Stimulated activated CD8-positive, alpha-beta memory T cell treated with anti-CD3 and anti-CD28 coated beads, Interleukin-4, amount 100 ng/mL, for 48 hours (primary cell): ENCODE measurements at places on chromosomes 5 and 9.

DNA sequence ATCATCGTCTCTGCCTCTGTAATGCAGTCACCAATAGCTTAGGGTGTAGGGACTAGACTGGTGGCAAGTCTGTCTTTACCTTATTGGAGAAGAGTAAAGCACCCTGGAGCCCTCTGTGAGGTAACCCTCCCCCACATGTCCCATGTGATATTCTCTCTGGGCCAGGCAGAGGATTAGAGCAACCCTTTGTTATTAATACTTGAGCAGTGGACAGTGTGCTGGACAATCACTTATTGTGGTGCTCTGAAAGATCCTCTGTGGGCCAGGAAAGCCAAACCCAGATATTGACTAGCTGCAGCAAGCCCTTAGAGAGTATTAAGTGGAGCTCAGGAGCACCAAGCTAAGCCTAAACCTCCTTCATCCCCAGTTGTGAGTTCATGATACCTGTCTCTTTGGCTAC is 139.7 kb upstream of the RUSC2 start:
- DNase-seq, result no peak

DNA sequence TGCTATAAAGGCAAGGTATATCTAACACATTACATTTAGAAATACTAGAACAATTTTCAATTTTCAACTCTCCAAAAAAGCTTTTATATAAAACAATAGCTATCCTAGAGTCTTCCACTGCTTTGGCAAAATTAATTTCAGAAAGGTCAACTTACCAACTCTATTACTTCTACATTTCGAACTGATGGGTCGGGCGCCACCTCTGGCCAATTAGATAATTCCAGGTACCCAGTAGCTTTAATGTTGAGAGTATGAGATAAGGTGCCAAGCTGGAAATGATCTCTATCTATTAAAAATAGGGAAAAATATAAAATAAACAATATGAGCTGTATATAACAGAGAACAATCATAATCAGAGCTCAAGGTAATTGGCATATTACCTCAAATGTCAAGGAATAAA is 166.6 kb downstream of the AP3B1 start:
- DNase-seq, result no peak

DNA sequence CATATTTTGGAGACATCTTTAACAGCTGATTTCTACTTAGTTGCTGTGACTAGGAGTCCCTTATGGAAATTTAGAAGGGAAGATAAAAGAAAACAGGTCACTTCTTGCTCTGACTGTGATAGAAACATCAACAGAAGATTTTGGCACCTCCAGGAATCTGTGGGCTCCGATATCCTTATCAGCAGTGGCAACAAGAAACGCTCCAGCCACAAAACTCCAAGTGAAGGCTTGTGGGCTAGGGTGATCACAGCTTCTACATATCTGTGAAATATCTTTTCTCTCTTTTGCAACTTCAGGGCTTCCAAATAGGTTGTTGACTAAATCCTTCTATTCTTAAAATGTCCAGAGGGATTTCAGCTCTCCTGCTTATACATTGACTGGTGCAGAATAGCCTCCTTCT is 1625.5 kb upstream of the CDH6 start:
- no peak for DNase-seq

GRCh38 chr9:4563105-4563504 is 72.8 kb downstream of the SLC1A1 start:
- DNase-seq, result no peak

DNA sequence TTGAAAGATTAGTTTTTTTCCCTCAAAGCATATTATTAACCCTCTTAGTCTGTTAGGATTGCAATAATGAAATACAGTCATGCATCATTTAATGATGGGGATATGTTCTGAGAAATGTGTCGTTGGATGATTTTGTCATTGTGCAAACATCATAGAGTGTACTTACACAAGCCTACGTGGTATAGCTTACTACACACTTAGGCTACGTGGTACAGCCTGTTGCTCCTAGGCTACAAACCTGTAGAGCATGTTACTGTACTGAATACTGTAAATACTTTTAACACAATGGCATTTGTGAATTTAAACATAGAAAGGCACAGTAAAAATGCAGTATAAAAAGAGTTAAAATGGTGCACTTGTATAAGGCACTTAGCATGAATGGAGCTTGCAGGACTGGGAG is 132.7 kb downstream of the PDE8B start:
- DNase-seq, result no peak

GRCh38 chr5:33969572-33970452 is 14.7 kb downstream of the SLC45A2 start:
- peak; percentile 25 for DNase-seq

DNA sequence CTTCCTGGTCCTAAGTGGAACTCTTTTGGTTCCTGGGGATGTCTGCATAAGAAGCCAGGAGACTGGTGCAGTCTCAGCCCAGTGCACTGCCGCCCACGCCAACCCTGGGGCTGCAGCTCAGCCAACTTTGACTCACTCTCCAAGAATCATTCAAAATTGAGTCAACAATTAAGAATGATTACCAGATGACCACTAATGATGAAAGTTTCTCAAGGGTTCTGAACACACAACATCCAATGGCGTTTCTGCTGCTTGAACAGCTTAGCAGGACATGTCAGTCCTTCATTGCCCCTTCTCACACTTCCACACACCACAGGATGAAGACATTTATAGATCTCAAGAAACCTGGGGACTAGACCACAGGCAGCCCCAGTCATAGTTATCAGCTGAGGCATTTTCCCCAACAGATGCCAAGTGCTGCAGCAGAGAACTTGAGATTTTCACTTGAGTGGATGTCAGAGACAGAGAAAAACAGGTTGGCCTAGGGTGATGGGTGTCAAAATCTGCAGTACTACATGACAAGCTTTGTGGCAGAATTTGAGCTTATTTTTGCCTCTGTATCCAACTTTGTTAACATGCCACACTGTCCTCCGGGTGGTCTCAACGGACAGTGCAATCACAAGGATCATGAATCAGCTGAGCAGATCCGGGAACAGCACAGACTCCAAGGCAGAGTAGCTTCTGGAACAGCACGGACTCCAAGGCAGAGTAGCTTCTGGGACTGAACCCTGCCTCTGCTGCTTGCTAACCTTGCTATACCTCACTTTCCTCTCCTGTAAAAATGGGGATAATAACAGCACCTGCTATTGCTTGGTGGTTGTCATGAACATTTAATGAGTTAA is 356.1 kb downstream of the SPOCK1 start:
- no peak for DNase-seq

GRCh38 chr5:172490514-172491461 is 36.5 kb upstream of the SH3PXD2B start:
- DNase-seq, result no peak
